T-helper 1 cell (primary cell): ENCODE measurements at places on chromosomes 6 and 20.
A peak's percentile ranks its signal among the peaks of the same experiment; 100 is the strongest.

DNA sequence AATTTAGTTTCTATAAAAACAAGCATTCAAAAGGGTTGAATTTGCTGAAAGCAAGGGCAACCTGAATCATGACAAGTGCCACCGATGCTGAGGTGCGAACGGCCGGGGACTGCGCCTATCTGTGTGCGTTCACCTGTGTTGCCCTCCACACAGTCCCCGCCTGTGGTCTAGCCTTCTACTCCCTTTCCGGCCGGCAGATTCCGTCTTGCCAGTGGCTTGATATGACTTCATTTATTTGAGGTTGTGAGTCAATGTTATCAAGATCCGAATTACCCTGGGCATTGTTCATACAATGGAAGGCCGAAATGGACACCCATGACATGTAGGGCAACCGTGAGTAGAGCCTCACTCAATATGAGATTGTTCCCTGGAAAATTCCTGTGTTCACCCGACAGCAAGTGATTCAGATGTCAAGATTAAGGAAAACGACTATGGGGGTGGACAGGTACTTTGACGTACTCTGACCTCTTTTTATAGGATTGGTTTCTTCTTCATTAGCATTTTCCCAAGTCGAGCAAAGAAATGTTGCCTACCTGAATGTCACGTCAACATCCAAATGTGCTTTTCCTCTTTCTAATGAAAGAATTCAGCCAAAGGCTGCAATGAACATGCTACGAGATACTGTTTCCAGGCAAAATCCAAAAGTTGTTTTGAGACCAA is 41.1 kb upstream of the NEDD9 start:
- no peak for DNase-seq

- DNase-seq: no peak
Measured at GRCh38 chr6:129498541-129498940, 211.4 kb downstream of the ARHGAP18 start.

GRCh38 chr6:129818251-129818650 is 42.9 kb downstream of the TMEM244 start:
- no peak for DNase-seq

GRCh38 chr6:9401960-9402359 is 966.6 kb upstream of the SLC35B3 start:
- no peak for DNase-seq

GRCh38 chr6:80454197-80454596 is 347.7 kb downstream of the BCKDHB start:
- peak; percentile 1 for DNase-seq
